Activated CD8-positive, alpha-beta memory T cell treated with anti-CD3 and anti-CD28 coated beads, Interleukin-2, amount 50 U/mL, for 48 hours (primary cell): ENCODE measurements at places on chromosomes 6 and 20.

DNA sequence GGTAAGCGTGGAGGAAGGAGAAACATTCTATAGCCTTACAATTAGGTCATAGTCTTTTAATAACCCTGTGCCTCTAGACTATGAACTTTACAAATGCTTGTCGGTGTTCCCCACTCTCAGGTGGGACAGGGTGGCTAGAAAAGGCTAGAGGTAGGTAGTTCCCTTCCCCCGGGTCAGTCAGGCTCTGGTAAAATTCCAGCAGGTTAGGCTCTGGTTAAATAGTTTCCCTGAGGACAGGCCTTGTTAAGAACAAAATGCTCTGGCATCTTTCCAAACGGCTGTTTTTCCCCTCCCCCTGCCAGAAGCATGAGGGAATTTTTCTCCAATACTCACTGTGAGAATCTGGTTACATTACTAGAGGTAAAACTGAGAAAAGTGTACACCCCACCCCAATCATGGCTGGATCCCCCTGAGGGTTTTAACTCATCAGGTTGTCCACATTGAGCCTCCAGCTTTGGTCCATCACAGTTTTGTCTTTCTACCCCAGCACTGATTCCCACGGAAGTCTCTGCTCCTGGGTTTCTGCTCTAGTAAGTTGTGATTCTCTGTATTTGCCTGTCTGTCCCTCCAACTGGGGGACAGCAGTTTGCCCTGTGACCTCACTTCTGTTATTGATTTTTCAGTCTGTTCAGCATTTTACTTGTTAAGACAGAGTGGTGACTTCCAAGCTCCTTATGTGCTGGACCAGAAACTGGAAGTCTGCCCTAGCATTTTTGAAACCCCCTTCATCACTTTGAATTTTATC, 84.7 kb upstream of the ADGRF1 start:
- no peak for DNase-seq

- no peak for DNase-seq
Observed at GRCh38 chr20:44188752-44189151, 1.8 kb upstream of the JPH2 start.

DNA sequence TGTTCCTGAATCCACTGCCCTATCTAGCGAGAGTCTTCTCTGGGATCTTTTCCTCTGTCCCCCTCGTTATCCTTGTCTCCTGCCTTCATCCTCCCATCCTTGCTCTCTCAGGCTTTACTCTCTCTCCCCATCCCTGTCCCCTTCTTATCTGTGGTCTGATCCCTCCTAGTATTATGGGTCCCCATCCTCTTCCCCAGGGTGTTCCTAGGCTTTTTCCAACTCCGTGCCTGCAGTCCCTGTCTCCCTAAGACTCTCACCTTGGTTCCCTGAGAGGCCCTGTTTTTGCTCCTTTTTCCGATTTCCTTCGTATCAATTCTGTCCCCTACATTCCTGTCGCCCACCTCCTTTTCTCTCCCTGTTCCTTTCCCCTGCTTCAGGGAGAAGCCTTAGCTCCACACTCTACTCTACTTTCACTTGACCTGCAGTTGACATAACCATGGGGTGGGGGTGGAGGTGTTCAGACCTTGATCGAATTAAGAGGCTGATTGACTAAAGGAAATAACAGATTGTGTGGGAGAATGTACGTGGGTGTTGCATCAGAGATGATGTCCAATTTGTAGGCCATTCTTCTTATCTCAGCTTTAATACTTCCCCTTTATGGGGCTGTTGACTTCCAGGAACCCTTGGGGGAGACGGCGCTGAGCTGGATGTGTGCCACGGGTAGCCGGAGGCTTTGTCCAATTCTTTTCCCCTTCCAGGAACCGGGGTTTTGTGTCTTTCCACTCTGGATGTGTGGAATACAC, 905 bp downstream of the PPARD start:
- DNase-seq: no peak

- DNase-seq: peak; percentile 81
Observed at GRCh38 chr6:109690373-109690736, 647 bp downstream of the AK9 start.

DNA sequence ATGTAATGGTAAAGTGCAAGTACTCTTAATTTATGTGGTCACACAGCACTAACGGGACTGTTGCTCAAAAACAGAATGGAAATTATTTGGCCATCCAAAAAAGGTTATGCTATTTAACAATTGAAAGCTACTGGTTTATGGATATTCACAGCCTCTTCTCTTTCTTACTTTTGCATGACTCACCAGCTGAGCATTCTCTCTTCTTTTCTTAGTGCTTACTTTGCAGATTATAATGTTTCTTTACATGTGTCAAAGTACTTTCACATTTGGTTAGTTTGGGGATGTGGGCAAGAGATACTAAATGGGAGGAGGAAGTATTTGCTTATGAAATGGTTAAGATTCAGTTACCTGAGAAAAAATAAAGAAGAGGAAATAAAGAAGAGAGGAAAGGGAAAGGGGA, 610.5 kb downstream of the HTR1B start:
- no peak for DNase-seq

DNA sequence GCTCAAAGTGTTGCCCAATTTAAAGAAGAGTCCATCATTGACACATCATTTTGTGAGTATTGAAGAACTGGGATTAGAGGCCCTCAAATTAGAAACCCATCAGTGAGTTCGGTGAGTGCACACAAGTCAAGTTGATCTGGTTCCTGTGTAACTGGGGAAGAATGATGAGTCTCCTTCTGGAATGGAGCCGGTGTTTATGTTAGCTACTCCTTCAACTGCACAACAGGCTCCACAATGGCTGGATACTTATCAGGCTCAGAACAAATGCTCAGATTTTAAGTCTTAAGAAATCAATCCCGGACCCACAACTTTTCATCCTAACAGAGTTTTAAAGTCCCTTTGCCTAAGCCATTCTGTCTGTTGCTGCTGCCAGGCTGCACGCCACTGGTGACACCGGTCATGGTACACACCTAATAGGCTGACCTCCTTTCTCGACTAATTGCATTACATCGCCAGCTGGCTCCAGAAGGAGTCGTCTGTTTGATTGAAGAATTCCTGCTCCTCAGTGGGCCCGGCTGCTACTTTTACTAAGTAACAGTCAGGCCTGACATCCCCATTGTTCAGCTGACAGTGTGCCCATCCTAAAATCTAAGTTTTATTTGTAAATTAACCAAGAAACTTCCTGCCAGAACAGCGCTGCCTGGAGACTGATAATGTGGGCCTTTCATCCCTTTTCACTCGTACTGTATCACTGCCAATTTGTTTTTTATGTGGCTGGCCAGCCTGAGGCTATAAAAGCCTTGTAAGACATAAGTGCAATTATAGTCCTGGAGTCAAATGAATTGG, 130.4 kb downstream of the INSM1 start:
- no peak for DNase-seq

DNA sequence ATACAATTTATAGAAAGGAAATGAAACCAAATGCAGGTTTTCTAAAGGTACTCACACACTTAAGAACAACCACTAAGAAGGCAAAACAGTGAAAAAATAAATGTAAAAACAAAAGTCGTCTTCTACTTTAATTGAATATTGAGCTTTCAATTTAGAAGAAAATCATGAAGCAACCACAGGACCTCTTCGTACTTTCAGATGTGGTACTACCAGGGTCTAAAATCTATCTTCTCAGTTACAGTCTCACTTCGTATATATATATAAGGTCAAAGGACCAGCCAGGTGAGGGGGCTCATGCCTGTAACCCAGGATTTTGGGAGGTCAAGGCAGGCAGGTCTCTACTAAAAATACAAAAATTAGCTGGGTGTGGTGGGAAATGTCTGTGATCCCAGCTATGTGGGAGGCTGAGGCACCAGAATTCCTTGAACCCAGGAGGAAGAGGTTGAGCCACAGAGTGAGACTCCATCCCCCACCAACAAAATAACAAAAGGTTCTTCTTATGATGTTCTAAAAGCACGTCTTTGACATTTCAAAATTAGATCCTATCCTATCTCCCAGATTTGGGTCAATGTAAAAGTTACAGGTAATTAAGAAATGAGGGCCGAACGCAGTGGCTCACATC, 12.5 kb downstream of the ROMO1 start:
- DNase-seq: no peak

DNA sequence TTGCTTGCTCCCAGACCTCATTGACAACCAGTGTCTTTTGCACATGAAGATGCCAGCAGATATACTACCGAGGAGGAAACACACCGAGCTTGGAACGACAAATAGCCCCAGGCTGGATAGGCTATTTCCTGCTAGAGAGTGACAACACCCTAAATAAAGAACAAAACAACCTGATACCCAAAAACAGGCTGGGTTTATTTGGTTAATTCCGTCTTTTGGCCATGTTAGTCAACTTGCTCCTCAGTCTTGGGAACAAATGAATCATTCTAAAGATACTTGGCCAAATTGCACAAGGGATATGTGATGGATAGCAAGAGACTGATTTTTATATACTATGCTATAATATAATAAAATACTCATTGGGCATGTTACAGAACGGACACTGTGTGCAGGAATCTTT, 11.5 kb upstream of the MUC22 start:
- no peak for DNase-seq

- DNase-seq: no peak
Observed at GRCh38 chr20:14445310-14445709, 107.9 kb upstream of the FLRT3 start.

DNA sequence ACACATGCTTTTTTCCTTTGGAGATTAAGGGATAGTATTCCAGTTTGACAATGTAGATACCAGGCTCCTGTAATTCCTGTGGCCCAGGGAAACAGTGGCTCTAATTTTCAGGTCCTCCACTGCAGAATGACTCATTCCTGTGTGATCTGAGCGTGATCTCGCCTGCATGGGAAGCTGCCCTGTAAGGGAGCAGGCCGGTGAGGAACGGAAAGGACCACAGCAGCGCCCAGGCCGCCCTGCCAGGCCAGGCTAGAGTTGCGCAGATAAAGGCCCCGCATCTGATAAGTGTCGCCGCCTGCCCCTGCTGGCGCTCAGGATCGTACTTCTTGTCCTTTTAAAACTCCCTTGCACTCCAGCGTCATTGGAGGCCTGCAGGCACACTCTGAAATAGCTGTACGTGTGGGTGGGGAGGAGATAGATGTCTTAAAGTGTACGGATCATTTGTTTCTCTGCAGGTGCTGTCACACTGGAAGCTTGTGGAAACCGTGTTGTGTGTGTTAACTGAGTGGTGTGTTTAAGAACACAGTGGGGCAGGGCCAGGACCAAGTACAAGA, 60.7 kb downstream of the SYNJ2 start:
- DNase-seq: no peak

DNA sequence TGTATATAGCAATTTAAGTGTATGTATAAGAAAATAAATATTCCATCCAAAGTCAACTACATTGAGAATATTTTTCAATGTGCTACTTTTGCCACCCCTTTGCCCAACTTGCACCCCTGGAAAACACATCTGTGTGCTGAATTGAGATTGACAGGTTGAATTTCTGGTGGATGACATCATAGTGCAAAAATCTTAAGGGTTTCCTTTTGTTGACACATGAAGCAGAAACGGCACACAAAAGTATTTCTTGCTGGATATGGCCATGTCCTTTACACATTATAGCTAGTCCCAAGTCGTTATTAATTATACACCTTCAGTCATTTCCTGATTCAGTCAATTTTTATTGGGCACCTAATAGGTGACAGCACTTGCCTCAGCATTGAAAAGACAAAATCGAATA, 188.7 kb upstream of the FBXL4 start:
- no peak for DNase-seq

DNA sequence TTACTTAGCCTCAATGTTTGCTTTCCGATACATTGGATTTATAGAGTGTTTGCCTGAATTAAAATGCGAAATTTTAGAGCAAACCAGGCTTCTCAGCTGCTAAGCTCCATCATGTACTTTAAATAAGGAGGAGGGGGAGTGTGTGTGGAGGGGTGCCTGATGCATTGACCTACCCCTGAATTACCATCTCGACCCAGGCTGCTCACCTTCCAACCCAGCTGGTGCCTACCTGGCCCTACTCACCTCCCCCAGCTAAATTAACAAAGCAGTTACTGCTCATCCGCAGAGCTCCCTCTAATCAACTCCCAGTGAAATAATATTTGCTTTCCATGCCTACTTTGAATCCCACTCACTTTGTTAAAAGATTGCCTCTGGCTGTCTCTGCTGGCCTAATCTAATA, 544.5 kb downstream of the MAFB start:
- no peak for DNase-seq

DNA sequence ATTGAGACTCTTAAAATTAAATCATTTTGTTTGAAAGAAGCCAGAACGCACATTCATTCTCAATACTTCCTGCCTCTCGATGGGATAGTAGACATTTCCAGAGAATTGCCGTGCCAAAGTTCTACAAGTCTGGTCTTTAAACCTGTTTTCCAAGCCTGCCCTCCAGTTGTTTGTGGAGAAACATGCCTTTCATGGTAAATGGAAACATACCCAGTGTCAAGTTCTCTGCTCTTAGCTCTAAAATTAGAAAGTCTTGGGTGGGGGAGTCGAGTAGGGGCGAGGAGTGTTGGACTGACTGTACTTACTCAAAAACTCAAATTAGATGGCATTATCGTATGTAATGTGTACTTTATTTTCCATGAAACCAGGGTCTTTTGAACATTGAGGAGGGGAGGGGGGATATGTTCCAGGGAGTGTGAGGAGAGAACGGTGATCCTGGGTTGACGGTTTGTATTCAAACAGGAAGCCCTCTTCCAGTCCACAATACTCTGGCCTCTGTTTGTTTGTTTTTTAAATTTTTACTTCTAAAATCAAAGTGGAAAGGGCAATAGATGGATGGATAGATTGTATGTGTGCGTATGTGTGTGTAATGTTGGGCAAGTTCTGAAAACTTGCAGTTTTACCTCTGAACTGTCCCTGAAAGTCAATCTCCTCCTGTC, 106.8 kb upstream of the ARMC2 start:
- DNase-seq: no peak

DNA sequence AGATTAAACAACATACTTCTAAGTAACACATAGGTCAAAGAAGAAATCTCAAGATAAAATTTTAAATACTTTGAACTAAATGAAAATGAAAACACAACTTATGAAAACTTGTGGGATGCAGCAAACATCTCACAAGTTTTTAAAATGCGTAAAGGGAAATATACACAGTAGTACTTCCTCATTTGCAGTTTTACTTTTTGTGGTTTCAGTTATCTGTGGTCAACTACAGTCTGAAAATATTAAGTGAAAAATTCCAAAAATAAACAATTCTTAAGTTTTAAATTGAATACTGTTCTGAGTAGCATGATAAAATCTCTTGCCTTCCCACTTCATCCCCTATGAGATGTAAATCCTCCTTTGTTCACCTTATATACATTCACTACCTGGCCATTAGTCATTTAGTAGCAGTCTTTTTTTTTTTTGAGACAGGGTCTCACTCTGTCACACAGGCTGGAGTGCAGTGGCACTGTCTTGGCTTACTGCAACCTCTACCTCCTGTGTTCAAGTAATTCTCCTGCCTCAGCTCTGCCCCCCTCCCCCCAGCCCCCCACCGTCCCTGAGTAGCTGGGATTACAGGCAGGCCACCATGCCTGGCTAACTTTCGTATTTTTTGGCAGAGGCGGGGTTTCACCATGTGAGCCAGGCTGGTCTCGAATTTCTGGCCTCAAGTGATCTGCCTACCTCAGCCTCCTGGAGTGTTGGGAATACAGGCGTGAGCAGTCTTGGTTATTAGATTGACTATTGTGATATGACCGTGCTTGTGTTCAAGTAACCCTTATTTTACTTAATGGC, 154.6 kb upstream of the AHI1 start:
- no peak for DNase-seq

GRCh38 chr6:150118203-150118602, 24.6 kb upstream of the PPP1R14C start:
- DNase-seq: no peak

GRCh38 chr6:93474733-93475179, 55.4 kb upstream of the EPHA7 start:
- DNase-seq: no peak
